ENCODE measurements at places on chromosomes 3 and 15. TPM values are rescaled to one million over a fixed set of nuclear protein-coding genes. Genes with fewer than 3 reads are reported as not detected.

Gene SLC12A1
- polyA plus RNA-seq: not detected

Gene IL5RA
- polyA plus RNA-seq: not detected

GRCh38 chr15:87243474-87243873, 1013.1 kb downstream of the NTRK3 start:
- DNase-seq: no peak

DNA sequence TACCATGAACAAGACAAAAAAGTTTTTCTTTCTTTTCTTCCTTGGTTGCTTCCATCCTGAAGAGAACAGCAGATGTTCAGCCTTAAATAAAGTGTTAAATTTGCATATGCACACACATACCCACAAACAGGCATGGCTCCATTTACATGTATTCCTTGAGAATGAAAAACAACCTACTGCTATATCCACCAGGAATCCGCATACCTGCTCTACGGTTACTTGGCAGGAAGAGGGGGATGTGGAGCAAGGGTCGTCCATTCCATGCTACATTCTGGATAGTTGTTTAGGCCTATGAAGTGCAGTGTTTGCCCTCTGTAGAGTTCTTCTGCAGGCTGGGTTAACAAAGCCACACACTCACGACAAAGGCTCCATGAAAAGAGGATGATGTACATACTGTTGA, 322.8 kb downstream of the KCNH8 start:
- DNase-seq: no peak

DNA sequence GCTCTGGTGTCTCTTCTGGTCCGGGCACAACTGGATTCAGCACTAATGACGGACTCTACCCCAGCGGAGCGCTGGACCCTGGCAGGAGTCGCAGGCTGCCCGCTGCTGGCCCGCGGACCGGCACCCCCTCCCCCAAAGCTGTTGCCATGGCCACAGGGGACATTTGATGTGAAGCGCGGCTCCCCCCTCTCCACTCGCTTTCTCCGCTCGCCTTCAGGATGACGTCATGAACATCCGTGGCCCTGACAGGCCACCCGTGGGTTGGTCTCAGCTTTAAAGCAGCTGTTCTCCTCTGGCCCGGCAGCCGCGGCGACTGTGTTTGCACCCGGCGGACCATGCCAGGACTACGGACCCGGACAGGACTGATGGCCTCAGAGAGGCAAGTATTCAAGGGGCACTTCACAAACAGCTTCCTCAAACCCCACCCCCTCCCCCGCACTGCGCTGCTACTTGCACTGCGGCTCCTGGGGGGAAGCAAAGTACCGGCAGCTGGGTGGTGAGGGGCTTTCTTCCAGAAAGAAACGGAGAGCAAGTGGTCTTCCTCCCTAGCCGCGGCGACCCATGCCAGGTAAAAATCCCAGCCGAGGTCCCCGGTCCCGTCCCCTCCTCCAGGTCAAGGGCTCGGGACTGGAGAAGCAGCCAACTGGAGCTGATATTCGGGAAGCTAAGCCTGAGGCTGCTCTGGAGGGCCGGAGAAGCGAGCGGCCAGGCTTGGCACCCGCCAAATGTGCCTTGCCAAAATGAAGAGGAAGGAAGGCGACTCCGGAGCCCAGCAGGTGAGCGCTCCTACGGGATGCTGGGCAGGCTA, 16.6 kb upstream of the AEN start:
- no peak for DNase-seq

- no peak for DNase-seq
Measured at GRCh38 chr3:187098923-187099512, 40.3 kb downstream of the RPL39L start.
